Renal pelvis (tissue), 12 donors: ENCODE measurements at places on chromosomes 3 and 15.
A peak's percentile ranks its signal among the peaks of the same experiment; 100 is the strongest.

DNA sequence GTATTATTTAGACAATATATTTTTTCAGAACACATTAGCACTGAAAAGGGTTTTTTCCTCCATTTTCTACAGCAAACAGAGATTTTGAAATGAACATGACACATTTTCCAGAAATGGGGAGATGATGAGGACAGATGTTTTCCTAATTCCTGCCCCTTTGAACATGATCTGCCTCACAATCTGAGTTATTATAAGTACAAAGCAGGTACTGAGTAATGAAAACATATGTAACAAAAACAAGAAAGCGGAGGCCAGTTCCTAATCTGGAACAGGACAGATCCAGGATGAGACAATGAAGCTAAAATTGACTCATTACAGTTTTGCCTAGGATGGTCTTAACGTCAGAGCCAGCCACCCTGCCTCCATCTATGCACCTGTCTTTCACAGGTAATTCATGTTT lies 642.8 kb upstream of the NR2F2 start:
- DNase-seq: no peak

DNA sequence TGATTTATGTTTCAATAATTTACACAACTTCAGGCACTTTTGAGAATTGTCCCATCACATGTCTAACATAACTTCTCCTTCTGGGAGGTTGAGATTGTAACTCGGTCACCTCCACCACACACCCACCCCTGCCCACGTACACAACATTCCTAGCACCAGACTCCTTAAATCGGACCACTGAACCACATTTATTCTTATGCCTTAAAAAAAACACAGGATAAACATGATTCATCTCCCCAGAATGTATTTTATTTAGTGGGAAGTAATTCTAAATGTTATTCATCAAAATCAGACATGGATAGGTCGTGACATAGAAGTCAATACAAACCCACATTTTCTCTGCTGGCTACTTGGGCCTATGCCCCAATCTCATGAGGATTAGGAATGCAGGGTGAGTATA lies 3.0 kb downstream of the SNTN start:
- DNase-seq: no peak

DNA sequence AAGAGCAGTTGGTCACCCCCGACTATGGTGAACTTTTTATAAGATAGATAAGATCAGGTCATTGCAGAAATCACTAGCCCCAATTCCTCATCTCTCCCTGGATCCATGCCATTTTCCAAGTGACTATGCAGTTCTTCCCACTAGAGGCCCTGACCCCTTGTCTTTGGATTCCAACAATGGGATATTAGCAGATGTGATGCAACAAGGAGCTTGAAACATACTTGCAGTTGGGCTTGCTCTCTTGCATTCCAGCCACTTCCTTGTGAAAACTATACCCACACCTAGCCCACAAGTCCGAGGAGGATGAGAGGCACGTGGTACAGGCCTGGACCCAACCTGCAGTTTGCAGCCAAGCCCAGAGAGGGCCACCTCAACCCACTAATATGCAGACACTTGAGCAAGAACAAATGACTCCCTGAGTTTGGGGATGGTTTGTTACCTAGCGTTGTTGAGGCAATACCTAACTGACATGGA lies 60.6 kb downstream of the SUCLG2 start:
- DNase-seq: no peak

DNA sequence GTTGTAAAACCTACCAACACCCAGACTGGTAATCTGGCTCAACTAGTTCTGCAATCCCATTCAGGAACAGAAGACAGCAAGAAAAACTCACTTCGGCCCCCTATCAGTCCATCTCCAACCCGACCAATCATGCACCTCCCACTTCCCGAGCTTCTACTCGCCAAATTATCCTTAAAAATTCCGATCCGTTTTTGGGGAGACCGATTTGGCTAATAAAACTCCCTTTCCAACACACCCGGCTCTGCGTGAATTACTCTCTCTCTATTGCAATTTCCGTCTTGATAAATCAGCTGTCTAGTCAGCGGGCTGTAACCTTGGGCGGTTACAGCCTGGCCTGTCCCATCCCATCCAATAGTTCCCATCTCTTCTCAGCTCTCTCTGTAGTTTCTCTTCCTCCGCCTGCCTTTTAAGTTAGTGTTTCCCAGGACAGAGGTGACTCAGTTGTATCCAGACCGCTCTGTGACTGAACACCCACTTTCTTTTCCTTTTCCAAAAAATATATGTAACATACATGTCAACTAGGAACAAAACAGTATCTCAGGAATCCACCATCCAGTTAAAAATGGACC lies 780 bp upstream of the ACAD9 start:
- peak; percentile 31 for DNase-seq

DNA sequence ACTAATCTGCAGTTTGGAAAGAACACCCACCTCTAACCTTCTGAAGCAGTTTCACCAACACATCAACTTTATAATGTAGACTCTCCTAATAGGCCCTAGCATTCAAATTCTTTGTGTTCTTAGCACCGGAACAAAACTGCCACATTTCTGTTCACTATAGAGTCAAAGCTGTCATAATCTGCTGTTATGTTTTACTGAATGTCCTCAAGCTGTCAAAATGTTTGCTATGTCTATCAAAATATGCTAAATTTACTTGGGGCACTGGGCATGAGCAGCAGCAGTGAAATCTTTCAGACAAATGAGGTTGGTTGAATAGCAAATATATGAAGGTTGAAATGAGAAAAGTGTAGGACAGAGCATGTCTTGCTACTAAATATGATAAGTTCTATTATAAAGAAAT lies 1.9 kb downstream of the WDR49 start:
- no peak for DNase-seq

DNA sequence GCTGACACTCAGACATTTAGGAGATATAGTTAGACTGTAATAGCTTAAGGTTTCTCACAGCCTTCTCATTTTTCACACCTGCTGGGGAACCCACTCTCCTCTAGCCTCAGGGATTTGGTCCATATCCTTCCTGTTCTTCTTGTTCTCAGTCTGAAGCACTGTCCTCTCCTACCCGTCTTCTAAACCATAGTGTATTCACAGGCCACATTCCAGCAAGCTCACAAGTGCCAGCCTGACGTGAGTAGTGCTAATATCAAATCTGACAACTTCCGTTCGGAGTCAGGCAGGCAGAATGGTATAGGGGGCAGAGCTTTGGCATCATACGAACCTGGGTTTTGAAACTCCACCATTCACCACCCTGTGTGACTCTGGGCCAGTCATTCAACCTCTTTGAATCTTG lies 6.9 kb upstream of the CA12 start:
- DNase-seq: no peak

- no peak for DNase-seq
Measured at GRCh38 chr3:165852711-165853110, 15.5 kb upstream of the BCHE start.

DNA sequence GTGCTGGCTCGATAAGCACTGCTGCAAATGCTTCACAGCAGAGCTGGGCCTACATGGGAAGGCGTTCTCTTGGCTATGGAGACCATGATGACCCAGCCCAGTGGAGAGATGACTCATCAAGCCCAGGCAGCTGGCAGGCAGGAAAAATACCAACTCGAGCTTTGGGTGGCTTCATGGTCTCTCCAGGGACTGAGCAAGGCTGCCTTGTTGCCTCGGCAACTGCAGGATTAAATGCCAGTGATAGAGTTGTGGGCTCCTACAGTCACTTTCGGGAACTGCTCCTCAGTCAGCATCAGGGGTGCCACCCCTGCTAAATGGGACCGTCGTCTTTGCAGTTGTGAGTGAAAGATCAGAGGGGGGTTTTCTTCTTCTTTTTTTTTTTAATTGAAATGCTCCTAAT lies 54.6 kb upstream of the MYZAP start:
- DNase-seq: no peak

- DNase-seq: no peak
Measured at GRCh38 chr3:143737065-143737464, 111.2 kb downstream of the SLC9A9 start.

GRCh38 chr3:189363590-189364255 lies 192.0 kb downstream of the TPRG1 start:
- no peak for DNase-seq

GRCh38 chr3:5275529-5275928 lies 88.0 kb downstream of the EDEM1 start:
- DNase-seq: no peak

DNA sequence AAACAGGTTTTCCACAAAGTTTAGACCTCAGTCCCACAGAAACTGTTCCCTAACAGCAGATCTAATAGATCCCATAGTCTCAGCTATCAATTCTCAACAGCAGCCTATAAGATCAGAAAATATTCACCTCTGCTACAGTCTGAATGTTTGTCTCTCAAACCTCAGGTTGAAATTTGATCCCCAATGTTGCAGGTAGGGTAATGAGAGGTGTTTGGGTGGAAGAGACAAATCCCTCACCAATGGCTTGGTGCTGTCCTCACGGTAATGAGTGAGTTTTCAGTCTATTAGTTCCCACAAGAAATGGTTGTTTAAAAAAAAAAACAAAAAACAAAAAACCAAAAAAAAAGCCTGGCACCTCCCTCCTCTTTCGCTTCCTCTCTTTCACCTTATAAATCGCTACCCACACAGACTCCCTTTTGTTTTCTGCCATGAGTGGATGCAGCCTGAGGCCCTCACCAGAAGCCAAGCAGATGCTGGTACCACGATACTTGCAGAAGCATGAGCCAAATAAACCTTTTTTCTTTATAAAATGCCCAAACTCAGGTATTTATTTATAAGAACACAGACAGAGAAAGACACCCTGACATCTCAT lies 14.2 kb downstream of the ZNF280D start:
- DNase-seq: no peak

GRCh38 chr3:54228806-54229205 lies 106.5 kb downstream of the CACNA2D3 start:
- no peak for DNase-seq

GRCh38 chr3:45946875-45947274 lies 3.6 kb downstream of the CXCR6 start:
- DNase-seq: no peak

DNA sequence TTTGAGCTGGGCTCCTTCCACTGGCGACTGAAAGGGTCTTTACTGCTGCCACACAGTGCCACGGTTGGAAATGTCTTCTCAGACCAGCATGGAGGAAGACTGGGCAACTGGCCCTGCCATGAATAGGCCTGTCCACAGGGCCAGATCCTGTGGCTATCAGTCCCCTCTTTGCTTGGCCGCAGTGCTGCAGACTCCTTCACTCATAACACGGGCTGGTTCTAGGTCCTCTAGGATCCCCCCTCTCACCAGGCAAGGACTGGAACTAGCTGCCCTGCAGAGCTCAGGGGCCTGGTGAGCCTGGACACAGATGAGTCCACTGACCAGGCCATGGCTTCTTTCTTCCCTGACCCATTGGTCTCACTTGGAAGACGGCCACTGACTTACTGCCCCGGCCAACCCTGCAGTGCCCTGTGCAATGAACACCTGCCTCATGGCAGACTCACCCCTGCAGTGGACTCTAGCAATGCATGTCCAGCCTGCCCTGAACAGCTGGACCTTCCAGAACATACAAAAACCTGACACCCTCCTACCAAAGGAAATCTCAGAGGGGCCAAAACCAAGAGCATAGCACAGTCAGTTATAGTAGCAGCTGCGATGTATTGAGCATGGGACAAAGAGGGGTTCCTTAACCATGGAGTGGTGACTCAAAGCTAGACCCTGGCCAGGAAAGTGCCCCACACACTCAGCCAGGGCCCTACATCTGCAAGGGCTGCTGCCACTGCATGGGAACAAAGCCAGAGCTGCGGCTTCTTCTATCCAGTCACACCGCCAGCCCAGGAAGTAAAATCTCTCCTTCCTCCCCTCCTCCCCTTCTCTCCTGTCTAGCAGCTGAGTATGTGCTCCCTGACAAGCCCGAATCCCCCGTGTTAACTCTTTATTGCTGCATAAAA lies 72.1 kb upstream of the ITGA11 start:
- DNase-seq: no peak

DNA sequence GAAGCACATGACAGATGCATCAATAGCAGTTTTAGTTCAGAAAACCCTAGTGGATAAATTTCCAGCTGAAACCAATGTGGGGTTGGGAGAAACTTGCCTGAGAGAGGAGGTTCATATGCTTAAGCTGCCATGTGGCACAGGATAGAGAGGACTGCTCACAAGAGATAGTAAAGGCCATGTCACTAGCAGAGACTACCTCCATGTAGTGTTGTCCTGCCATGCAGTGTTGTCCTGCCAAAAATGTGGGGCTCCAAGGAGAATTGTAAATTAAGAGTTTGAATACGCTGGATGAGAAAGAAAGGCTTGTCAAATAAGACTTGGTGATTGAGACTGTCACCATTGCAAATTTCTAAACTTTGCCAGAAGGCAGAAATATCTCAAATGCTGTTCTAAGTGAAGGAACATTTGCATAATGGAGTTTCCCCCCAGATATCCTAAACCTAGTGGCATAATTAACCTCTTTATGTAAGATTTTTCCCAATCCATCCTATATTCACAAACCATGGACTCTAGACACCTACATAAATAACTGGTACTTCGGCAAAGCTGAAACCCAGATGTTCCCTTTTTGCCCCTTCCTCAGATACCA lies 938.3 kb upstream of the ALCAM start:
- no peak for DNase-seq

DNA sequence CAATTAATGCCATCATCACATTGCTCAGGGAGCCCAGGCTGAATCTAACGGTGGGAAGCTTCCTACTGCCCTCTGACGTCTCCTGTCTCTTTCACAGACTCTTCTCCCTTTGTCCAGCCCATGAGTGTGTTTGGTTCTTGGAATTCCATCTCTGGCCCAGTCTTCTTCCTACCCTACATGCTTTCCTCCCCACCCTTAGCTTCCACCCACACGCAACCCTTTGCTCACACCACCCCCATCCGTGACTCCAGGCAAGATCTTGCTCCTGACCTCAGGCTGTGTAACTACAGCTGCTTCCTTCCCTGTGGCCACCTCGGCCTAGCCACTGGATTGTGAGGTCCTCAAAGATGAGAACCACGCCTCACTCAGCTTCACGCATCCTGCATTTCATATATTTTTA lies 72.3 kb upstream of the THBS1 start:
- no peak for DNase-seq

GRCh38 chr3:25035526-25035925 lies 392.5 kb upstream of the RARB start:
- DNase-seq: no peak

DNA sequence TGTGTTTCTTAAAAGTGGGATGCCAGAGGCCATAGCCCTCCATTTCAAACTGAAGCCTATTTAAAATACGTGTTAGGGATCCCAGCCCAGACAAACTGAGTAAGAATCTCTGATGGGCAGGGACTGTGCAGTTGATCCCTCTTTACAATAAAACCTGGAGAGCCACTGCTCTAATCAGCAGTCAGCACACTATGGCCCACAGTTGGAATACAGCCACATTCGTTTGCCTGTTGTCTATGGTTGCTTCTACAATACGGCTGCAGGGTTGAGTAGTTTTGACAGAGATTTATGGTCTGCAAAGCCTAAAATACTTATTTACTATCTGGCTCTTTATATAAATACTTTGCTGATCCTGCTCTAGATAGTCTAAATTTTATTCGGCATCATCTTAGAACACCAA lies 32.4 kb downstream of the TJP1 start:
- no peak for DNase-seq

- peak; percentile 74 for DNase-seq
Measured at GRCh38 chr3:139935016-139935865, at the start of gene CLSTN2. Gene CLSTN2 (plus strand): TSS chr3:139935185.
